Karpas-422 (cell line): ENCODE measurements at places on chromosomes 12 and 14.

GRCh38 chr14:69530095-69530494 is 44.6 kb downstream of the CCDC177 start:
- no peak for DNase-seq

- DNase-seq = no peak
These were observed 39.3 kb downstream of the TSPAN19 start for GRCh38 chr12:84996759-84997158.

DNA sequence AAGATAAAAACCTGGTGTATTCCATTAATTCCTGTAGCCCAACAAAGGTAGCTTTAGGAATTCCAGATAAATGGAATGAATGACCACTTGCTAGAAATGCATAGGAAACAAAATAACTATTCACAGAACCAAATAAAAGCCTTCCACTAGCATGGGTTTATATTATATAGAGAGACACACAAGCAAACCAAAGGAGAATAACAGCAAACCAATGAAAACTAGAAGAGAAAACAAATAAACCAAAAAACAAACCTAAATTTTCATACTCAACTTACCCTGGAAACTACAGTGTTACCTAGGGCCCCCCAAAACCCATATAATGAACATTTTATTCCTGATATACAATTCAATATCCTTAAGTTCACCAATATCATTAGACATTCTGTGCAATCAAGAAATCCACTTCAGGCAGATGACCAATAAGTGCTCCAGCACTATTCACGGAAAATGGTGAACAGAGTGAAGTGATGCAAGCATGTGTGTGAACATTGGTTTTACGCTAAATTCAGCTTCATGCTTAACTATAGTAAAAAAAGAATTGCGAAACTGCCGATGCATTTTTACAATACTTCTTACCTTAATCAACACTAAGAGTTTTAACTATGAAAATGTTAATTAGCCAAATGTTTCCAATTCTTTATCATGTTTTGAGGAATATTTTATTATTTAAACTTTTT is 1108.4 kb upstream of the TMEM132C start:
- no peak for DNase-seq

DNA sequence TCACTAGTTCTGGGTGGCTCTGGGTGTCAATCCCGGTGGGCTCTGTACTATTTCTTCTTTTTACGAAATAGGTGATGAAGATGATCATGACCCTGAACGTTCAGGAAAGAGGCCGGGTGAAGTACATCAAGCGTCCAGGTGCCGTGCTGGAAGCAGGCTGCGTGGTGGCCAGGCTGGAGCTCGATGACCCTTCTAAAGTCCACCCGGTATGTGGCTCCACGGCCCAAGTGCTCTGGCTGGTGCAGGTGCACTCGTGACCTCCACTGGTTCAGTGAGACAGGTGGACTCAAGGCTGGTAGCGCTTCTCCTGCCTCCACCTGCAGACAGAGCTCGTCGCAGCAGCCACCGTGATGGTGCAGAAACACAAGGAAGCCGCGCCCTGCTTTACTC is 85.1 kb downstream of the ACACB start:
- no peak for DNase-seq

- peak; percentile 84 for DNase-seq
These were observed 11.7 kb downstream of the HDAC7 start for GRCh38 chr12:47808050-47808449.

- DNase-seq = no peak
These were observed 14.4 kb downstream of the LRCOL1 start for GRCh38 chr12:132596016-132596415.

DNA sequence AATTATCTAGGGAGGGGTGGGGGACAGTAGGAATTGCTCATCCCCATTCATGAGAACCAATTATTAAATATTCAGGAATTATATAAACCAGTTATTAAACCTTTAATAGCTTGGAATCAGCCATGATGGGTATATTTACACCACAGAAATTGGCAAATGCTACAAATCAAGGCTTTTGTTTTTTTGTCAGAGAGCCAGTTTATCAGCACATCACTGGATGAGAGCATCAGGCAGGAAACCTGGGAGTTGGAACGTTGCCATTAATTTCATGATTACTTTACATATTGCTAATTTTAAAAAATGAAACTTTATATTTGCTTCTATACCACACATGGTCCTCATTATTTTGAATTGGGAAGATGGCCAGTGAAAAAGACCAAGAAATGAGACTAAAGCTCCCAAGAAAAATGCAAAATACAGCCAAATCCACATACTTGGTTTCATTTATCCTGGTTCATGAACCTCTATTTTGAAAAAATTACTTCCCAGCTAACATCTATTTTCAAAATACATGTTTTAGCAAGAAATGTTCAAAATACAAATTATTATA is 48.4 kb downstream of the ATL1 start:
- no peak for DNase-seq

DNA sequence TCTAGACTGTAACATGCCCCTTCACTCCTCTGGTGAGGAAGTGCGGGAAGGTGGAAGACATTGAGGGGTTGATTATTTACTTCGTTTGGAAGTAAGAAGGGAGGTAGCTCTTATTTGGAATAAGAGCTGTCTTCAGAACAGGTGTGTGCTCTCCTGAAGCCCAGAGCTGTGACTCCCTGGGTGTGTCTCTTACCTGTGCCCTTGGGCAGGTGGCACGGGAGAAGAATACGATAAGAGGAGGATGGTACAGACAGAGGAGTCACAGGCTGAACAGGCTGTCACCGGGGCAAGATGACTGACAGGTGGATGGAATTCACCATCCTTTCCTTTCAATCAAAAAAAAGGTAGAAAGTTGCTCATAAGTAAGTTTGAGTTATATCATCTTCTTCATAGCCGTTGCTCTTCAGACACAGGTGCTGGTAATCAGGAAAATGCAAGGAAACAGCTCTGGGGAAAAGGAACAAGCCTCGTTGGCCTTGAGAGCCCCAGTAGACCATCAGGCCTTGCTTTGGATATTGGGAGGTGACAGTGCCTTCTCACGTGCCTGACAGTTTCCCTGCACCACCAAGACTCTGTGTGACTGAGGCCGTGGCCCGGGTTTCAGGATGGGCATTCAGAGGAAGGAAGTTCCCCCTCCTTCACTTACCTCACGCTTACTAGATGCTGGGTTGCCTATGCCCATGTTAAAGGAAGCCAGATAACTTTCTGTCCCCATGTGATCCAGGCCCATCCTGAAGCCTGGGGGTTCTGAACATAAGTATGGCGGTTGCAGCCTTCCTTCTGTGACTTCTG is 120.4 kb downstream of the ETV6 start:
- no peak for DNase-seq

GRCh38 chr12:5792343-5792742 is 152.7 kb downstream of the ANO2 start:
- no peak for DNase-seq
